ENCODE measurements at places on chromosomes 3 and 15. TPM values are rescaled to one million over a fixed set of nuclear protein-coding genes. Genes with fewer than 3 reads are reported as not detected.

KLHL40 gene
- total RNA-seq, result not detected

FES gene
- total RNA-seq, result 31.7 TPM

LDHAL6B gene
- total RNA-seq, result not detected

NPAP1 gene
- not detected for total RNA-seq

SLC28A2 gene
- total RNA-seq, result not detected

MYNN gene
- 15.0 TPM for total RNA-seq

GOLGA8S gene
- 0.38 TPM for total RNA-seq

MAP1A gene
- total RNA-seq, result 66.8 TPM

CCDC12 gene
- total RNA-seq, result 21.5 TPM

MYO5A gene
- 44.7 TPM for total RNA-seq

FAM174B gene
- total RNA-seq, result 8.0 TPM

PARP15 gene
- 3.5 TPM for total RNA-seq
